HS-5 (cell line): ENCODE measurements at places on chromosomes 3 and 15.

- no peak for DNase-seq
Measured at GRCh38 chr15:49847423-49848281, 226.8 kb downstream of the DTWD1 start.

DNA sequence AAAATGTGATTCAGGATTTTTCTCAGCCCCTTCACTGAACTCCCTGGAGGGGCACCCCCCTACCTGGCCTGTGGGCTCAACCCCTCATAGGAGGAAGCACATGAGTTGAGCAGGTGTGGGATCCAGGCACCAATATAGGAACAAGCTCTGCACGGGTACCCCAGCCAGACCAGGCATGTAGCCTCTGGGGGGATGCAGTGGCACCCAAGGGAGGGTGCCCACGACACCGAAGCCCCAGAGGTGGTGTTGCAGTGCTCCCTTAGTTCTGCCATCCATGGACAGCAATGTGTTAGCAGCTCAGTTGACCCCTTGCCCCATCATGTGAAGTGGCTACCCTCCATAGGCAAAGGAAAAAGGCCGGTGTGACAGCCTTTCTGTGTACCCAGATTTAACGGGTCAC lies 30.9 kb upstream of the BCHE start:
- DNase-seq, result no peak

DNA sequence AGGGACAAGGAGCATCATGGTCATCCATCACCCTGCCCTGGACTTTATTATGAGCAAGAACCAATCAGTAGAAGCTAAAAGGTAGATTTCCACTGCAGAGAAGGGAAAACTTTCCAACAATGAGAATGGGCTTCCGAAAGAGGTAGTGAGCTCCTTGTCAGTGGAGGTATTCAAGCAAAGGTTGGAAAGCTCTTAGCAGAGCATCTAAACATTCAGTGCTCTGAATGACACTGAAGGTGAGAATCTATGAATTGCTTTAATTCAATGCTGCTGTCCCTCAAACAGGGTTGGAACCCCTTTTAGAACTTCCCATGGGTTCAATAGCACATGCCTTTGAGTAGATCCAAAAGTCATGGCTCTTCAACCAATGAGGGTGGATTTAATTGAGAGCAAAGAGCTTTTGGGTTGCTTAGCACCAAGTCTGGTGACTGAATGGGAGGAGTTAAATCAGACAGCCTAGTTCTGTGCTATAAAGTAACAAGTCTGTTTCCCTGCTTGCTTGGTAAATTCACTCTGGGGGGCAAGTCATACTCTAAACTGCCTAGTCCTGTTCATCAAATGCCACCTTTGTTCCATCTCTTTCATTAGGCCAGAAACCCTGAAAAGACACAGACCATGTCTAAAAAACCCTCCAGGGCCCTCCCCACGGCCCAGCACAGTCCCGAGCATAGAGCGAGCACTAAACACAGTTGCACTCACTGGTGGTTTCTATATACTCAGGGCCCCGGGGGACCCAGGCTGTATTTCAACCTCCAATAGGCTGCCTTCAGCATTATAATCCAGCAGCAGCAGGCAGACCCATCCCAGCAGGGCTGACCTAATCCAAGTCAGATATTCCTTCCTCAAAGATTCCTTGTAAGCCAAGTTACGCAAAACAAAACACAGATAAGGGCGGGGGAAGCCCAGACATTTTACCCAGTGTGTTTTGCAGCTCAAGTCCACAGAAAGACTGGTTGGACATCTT lies 161.2 kb downstream of the MEGF11 start:
- DNase-seq, result no peak

GRCh38 chr3:160224256-160224655 lies 966 bp upstream of the C3orf80 start:
- no peak for DNase-seq

GRCh38 chr3:40582401-40583027 lies 57.8 kb downstream of the ZNF621 start:
- no peak for DNase-seq

DNA sequence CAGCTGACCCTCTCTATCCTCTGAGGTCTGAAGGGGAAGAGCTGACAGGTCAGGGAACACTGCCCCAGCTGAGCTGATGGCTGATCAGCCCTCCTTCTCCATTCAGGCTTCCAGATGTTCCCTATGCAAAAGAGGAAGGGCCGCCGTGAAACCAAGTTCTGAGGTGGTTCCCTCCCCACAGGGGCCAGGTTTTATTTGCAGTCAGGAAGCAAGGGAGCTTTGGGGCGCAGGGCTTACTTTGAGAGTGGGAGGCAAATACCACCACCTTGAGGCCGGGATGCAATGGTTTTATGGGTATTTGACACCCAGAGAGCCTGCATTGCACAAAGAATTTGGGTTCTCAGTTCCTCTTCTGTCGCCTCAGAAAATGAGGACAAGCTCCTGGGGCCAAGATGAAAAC lies 186.9 kb downstream of the ARRDC4 start:
- DNase-seq, result no peak

GRCh38 chr15:85745023-85745422 lies 49.7 kb downstream of the KLHL25 start:
- no peak for DNase-seq

DNA sequence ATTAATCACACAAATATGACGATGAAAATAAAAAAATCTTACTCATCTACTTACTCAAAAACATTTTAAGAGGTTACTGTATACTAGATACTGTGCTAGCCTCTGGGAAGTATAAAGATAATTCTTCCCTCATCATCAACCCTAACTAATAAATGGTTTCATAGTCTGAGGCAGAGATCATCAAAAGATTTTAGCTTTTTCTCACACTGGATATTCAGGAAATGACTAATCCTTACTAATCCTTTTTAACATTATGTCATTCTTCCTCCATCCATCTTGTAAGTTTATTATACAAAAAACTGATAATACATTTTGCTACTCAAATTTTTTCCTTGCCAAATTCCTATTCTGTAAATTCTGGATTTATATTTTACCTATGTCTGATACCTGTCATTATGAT lies 29.7 kb downstream of the ACAD11 start:
- DNase-seq, result no peak
